ENCODE measurements at places on chromosomes 5 and 9.

- DNase-seq, result no peak
Measured at GRCh38 chr5:43156388-43156787, 35.6 kb upstream of the NIM1K start.

DNA sequence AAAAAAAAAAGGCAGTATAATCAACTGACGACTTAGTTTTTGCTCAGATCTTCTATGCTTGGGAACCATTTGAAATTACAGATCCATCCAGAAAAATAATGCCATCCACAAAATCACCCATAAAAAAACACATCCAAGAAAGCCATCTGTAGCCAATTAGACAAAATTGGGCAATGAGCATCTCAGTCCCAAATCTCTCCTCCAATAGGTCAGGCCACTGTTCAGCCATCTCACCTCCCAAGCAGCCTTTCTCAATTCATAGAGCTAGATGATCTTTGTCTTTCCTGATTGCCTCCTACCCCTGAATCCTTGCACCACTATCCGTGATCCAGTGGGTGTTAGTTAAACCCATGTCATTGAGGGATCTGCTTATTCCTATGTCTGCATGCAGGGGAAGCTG lies 139.6 kb downstream of the SCAMP1 start:
- no peak for DNase-seq

- no peak for DNase-seq
Measured at GRCh38 chr9:91186632-91187108, 175.0 kb downstream of the AUH start.

DNA sequence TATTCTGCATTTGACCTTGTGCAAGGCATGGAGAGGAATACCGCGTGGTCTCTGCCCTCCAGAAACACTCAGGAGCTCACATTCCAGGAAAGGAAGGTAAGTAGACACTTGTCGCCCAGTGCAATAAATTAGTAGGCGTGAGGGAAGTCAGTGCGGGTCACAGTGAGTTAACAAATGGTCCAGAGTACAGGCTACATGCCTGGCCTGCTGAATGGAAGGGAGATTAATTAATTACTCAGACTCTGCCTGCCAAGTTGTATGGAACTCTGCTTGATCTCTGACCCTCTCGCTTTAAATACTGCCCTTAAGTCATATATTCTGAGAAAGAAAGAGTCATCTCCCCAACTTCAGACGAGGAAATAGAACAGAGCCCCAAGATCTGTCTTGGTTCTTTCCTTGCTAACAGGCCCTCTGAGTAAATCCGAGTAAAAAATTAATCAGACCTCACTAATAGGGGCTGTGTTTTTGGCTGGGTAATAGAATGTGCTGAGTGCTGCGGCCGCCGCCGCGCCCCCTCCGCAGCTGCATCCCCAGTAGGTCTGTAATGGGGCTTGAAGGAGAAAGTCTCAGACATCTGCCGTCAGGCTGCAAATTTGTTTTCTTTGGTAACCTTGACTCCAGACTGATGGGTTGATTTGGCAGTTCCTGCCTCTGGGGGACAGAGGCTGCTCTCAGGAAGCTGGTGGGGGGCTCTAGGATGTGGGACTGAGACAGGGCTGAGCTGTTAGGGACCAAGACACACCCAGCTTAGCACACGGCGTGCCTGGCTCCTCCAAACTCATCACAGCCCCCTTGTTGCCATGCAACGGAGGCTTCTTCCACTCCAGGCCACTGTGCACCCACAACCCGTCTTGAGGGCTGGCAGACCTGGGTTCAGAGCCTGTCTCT lies 144.4 kb downstream of the NSG2 start:
- no peak for DNase-seq

DNA sequence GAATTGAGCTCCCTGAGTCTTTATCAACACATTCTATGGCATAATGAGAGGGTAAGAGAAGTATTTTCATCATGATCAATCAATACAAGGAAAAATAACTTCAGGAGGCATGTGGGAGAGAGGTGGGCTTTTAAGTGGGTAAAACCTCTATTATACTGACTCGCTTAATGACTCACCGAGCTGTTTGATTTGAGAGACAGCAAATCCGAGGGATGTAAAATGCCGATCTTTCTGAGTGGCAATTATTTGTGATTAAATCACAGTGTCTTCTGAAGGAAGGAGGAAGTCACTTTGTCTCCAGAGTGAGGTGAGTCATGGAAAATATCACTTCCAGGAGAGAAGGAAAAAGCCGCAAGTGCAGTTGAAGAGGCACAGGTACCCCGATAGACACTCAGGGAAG lies 320.4 kb downstream of the DRD1 start:
- no peak for DNase-seq

- DNase-seq, result no peak
Measured at GRCh38 chr9:22129133-22129532, 120.0 kb upstream of the CDKN2B start.

DNA sequence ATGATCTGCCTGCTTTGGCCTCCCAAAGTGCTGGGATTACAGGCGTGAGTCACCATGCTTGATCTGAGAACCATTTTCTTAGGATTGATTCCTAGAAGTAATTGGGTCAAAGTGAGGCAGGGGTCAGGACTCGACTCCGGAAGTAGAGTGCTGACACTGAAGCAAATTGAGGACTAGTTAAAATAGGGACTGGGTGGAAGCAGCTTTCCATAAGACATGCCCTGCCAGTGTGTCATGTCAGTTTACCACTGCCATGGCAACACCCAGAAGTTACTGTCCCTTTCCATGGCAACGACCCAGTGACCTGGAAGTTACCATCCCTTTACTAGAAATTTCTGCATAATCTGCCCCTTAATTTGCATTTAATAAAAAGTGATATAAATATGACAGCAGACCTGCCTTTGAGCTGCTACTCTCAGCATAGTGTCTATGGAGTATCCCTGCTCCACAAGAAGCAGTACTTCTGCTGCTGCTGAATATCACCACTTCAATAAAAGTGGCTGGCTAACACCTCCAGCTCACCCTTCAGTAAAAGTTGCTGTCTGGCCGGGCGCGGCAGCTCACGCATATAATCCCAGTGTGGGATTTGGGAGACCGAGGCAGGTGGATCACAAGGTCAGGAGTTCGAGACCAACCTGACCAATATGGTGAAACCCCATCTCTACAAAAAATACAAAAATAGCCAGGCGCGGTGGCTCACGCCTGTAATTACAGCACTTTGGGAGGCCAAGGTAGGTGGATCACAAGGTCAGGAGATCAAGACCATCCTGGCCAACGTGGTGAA lies 47.8 kb upstream of the JADE2 start:
- DNase-seq, result no peak

DNA sequence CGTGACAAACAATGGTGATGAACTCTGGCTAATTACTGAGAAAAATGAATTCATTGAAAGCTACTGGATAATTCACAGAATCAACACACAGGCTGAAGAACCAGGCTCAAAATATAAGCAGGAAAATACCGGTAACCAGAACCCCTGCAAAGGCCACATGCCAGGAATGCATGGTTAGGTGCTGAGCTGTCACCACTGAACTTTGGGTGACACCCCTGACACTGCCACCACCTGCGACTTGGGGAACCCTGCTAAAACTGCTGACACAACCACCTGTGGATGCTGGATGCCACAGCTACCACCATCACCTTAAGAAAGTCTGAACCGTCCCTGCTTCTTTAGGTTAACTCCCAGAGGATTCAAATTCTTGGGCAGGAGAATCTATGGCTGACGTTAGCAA lies 72.0 kb upstream of the NR4A3 start:
- no peak for DNase-seq

DNA sequence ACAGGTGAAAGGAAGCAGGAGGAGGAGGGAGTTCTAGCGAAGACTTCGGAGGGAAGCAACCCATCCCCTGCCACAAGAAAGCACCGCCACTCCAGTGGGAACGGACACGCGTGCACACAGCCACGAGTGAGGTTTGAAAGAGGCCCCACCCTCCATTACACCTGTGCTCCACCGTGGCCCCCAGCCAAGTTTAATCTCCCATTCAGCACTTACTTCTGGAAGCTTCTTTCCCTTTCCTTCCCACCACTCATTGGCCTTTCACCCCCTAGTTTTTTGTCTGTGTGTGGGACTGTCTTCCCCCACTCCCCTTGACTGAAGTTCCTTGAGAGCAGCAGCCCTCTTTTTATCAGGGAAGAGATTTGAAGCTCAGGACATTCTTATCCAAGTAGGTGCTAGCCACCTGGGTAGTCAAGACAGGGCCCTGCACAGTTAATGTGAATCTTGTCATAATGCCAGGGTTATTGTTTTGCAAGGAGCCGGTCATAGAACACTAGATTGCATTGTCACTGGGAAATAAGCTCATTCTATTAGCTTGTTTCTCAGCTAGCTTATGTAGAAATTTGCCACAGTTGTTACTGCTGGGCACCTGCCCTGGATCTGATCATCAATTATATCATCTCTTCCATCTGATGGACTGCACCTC lies 256.0 kb downstream of the DOCK8 start:
- no peak for DNase-seq

DNA sequence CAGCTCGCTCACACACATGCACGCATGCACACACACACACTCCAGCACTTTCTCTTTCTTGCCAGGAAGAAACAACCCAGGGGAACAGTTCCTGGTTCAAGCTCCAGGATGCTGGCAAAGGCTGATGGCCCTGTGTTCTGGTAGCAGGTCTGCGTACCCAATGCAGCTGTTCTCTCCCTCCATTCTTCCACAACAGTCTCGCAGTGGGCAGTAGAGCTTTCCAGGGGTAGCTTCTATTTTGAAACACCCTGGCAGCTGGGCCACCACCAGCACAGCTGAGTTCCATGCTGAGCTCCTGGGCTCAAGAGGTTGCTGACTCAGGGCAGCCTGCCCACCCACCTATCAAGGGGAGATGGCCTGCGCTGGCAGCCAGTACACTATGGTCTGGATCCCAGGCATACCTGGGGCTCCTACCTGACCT lies 4.7 kb downstream of the VDAC1 start:
- no peak for DNase-seq

DNA sequence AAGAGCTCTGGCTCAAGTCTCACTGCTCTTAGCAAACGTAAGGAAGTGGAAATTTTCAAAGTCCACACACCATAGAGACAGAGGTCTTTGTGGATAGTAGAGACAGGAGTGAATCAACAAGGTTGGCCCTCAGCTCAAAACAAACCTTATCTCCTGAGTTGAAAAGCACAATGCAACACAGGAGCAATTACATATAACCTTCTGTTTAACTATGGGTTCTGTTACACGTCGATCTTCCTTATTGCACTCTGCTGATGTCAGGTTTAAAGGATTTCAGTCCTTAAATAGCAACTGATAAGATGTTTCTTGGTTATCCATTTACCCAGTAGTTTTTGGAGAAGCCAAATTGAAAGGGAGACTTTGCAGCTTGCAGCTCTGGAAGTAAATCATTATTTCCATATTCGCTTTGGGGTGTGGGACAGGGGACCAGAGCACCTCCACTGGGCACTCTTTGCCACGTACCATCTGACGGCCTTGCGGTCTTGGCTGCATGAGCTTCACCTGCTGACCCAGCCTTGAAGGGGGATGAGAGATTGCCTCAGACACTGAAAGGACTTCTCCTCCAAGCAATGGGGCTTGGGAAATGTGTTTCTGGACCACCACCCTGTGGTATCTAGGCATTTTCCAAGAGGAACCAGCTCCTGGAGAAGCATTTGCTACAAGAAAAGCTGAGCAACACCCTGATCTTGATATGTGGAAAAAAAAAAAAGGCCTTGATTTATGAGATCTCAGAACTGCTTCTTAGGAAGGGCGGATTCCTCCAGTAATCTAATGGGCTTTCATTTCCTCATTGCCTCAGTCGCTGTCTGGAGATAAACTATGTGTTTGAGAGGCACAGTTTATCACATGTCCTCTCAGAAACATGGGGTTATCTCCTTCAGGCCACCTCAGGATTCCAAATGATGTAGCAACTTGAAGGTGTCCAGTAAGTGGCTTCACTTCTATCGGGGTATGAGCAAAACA lies 56.2 kb upstream of the ZNF622 start:
- DNase-seq, result no peak

GRCh38 chr5:23419115-23419514 lies 88.3 kb upstream of the PRDM9 start:
- no peak for DNase-seq

DNA sequence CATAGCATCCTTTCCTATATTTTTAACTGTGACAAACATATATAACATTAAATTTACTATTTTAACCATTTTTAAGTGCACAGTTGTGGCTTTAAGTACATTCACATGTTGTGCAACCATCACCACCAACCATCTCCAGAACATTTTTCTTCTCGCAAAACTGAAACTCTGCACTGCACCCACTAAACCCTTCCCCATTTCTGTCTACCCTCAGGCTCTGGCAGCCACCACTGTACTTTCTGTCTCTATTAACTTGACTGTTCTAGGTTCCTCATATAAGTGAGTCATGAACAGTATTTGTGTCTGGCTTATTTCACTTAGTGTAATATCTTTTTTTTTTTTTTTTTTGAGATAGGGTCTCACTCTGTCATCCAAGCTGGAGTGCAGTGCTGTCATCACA lies 25.5 kb downstream of the KCNMB1 start:
- no peak for DNase-seq

DNA sequence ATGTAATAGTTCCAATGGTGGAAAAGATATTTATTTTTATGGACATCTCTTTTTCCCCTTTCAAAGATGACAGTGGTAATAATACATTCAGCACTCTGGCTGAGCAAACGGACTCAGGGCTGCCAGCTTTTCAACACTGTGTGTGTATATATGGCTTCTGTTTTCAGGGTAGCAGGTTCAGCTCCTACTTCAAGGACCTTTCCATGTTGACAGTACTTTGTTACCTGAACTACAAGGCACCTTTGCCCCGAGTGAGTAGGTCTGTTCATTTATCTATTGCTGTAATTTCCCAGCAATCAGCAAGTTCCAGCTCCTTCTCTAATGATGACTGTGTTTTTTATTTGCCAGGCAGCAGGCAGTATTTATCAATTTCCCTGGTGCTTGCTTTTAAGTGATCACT lies 387.4 kb upstream of the KIF2A start:
- no peak for DNase-seq

GRCh38 chr9:5842929-5843793 lies 10.2 kb upstream of the ERMP1 start:
- DNase-seq, result no peak

DNA sequence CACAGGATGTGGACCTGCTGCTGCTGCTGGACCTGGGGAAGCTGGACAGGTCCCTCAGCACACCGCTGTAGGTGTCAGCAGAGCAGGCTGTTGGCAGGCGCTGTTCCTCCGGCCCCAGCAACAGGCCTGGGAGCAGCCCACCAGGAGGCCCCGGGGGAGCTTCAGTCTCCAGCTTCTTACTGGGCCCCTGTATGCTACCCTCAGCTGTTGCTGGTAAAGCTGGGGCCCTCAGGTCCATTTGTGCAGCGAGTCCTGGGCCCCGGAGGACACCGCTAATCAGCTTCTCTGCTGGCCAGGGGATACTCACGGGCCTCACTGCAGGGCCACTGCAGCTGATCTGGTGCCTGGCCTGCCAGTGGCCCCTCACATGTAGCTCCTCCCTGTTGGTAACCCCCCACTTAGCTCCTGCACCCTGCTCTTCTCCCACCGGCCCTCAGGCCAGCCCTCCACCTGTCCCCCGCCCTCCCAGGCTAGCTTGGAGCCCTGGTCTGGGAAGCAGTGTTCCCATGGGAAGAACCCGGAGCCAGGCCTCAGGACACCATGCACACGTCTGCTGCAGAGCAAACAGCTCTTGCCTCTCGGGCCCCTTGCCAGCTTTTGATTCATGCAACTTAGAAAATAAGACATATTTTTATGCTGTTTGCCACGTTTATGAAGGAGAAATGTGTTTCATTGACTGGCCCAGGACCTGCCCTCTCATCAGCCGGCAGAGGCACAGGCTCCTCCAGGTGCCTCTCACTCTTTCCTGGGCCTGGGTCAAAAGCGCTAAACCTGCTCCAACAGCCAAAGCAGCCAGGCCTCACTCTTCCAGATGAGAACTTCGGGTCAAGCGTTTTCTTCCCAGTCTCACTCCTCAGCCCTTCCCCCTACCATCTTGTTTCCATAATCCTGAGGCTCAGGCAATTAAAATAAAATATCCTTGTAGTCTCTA lies 61.0 kb upstream of the ADAMTS2 start:
- DNase-seq, result no peak

All from activated naive CD4-positive, alpha-beta T cell treated with anti-CD3 and anti-CD28 coated beads, Interleukin-2, amount 50 U/mL, for 16 hours (primary cell).